ENCODE measurements at places on chromosomes 7 and 10.
A peak's percentile ranks its signal among the peaks of the same experiment; 100 is the strongest.

- DNase-seq = peak; percentile 52
Measured at GRCh38 chr10:86678999-86679792, 10.9 kb downstream of the LDB3 start.

- DNase-seq = peak; percentile 8
Measured at GRCh38 chr7:114345494-114345893, 69.1 kb upstream of the FOXP2 start.

DNA sequence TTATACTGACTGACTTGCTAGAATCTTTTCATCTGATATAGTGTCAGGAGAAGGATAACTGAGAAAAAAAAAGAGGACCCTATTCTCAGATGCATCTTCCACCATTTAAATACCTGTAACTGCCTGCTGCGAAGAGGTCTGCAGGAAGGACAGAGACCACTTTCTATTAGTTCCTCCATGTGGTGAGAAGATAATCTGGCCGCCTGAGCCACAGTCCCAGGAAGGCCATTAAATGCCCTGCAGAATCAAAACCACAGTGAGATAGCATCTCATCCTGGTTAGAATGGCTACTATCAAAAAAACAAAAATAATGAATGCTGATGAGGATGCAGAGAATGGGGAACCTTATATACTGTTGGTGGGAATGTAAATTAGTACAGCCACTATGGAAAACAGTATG is 19.9 kb upstream of the IFIT1B start:
- no peak for DNase-seq

DNA sequence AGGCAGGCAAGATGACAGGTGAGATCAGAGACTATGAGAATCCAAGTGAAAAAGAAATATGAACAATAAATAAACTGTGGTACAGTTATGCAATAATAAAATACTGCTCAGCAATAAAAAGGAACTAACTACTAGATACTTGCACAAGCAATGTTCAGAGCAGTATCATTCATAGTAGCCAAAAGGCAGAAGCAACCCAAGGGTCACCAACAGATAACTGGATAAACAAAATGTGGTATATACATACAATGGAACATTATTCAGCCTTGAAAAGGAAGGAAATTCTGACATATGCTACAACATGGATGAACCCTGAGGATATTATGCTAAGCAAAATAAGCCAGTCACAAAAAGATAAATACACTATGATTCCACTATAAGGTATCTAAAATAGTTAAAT is 76.9 kb upstream of the KCNIP2 start:
- no peak for DNase-seq

DNA sequence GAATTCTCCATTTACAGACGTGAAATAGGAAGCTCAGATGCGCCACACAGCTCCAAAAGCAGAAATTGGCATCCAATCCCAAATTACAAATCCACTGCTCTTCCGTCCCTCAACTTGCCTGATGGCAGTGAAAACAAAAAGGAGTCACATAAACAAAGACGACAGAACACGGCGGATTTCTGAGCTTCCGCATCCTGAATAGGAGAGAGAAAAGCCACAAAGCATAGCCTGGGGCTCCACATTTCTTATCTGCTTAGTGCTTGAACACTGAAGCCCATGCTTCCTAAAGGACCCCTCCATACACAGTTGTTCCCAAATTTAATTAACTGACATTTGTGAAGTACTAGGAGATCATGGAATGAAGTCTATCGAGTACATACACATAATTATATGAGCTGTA is 32.6 kb downstream of the BEND7 start:
- no peak for DNase-seq

DNA sequence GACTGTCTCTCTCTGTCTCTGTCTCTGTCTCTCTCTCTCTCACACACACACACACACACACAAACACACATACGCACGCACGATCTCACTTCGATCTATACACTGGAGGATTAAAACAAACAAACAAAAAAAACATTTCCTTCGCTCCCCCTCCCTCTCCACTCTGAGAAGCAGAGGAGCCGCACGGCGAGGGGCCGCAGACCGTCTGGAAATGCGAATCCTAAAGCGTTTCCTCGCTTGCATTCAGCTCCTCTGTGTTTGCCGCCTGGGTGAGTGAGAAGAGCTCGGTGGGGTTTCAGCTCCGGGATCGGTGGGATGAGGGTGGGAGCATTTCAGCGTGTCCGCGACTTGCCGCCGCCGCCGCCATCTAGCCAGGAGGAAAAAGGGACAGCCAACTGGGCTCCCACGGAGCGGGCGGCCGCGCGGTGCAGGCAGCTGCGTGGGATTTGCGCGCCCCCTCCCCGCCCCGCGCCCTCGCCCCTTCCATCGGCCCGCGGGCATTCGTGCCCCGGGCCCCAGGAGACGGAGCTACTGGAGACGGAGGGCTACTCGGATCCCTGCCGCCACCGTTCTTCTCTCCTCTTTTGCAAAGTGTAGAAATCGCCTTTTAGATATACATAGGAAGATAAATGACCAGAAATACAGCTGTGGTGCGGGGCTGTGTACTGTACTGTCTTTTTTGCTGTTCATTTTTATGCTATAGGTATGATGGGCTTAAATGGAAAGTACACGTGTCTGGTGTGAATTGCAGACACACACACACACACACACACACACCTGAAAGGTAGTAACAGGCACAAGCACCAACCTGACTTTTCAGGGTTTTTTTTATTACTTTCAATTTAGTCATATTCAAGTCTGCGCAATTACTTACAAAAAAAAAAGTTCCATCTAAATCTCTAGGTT is 581 bp downstream of the PTPRZ1 start:
- DNase-seq = no peak

DNA sequence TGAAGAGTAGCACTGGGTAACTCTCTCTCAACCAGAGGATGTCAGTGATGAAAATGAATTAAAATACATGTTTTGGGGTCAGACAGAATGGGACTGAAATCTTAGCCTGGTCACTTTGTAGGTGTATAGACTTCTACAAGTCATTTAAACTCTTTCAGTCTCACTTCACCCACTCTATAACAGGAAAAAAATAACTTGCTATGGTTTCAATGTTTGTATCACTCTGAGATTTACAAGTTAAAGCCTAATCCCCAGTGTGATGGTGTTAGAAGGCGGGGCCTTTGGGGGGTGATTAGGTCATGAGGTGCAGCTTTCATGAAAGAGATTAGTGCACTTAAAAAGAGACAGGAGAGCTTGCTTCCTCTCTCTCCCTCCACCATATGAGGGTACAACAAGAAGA is 134.8 kb downstream of the INHBA start:
- no peak for DNase-seq

Measured in NAMALWA (cell line).